ENCODE measurements at places on chromosomes 3 and 15. TPM values are rescaled to one million over a fixed set of nuclear protein-coding genes. Genes with fewer than 3 reads are reported as not detected.

The MFN1 gene
- 26.1 TPM for total RNA-seq

The STXBP5L gene
- total RNA-seq, result not detected

DNA sequence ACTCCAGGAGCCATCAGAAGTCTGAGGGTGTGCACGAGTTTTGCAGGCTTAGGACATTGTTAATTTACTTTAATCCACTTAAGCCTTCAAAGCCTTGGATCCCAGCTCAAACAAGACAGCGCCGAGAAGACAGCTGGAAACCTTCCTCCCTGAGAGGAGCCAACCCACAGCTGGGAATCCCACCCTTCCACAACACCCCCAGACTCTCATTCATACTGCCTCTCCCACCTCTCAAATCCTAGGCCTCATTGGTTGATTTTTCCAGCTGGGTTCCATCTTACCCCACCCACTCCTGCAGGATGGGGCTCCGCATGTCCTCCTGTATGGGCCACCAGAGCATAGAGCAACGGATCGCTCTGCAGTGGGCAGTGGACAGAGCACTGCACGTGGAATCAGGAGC lies 80.4 kb downstream of the SEMA5B start:
- H3K36me3 ChIP-seq, result no peaks in the 10 kb centered on the region
- no peak overlapping the region for H3K4me3 ChIP-seq
- peaks cover 7% of the 10 kb centered on the region for H3K4me1 ChIP-seq
- no peak overlapping the region for H3K27ac ChIP-seq

GRCh38 chr3:14289590-14290461 lies 111.2 kb downstream of the LSM3 start:
- no peaks in the 10 kb centered on the region for H3K4me1 ChIP-seq
- H3K36me3 ChIP-seq, result no peaks in the 10 kb centered on the region
- H3K27me3 ChIP-seq, result no peaks in the 10 kb centered on the region
- H3K4me3 ChIP-seq, result no peak overlapping the region
- H3K27ac ChIP-seq, result no peak overlapping the region
- DNase-seq, result no peak

GRCh38 chr15:81758818-81759284 lies 287.0 kb downstream of the MEX3B start:
- no peak overlapping the region for H3K4me3 ChIP-seq
- no peaks in the 10 kb centered on the region for H3K4me1 ChIP-seq
- no peaks in the 10 kb centered on the region for H3K36me3 ChIP-seq
- H3K27ac ChIP-seq, result no peak overlapping the region
- no peaks in the 10 kb centered on the region for H3K27me3 ChIP-seq
- no peak for DNase-seq

DNA sequence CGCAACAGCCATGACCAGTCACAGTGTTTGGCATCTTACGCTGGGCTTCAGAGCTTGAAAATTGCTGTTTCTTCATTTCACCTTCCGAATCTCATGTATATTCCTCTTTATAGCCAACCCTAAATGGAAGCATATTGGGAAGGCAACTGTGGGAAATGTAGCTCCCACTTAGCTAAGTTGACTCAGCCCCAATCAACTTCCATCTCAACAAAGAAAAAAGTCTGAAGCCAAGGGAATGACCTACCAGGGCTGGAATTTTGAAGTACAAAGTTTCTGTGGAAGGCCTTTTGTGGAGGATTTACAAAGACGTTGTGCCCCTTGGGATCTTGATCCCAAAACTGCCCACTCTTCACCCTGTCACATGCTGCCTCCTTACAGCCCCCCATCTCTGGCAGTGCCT lies 85.2 kb upstream of the OXTR start:
- DNase-seq, result no peak
- H3K4me1 ChIP-seq, result no peaks in the 10 kb centered on the region
- no peaks in the 10 kb centered on the region for H3K27me3 ChIP-seq
- H3K4me3 ChIP-seq, result no peak overlapping the region
- H3K27ac ChIP-seq, result no peak overlapping the region

DNA sequence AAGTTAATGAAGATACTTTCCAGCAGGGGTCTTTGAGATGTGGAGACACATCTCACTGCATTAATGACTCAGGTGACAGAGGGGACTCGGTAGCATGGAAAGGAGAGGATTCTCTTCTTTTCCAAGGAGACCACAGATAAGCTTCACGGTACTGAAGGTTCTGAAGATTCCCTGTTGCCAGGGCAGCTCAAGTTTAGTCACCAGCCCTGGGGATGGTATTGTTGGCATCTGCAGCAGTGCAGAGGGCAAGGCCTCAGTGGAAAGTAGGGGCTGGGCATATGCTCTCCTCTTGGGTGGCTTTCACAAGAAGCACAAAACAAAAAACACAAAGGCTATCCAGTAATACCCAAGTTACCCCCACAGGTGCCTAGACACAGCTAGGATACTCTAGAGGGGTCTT lies 38.0 kb upstream of the MRPL3 start:
- no peak overlapping the region for H3K27ac ChIP-seq
- peaks cover 10% of the 10 kb centered on the region for H3K4me1 ChIP-seq
- no peak for DNase-seq
- H3K4me3 ChIP-seq, result no peak overlapping the region
- H3K36me3 ChIP-seq, result no peaks in the 10 kb centered on the region

GRCh38 chr3:173905381-173905780 lies 507.8 kb downstream of the NLGN1 start:
- H3K36me3 ChIP-seq, result no peaks in the 10 kb centered on the region
- H3K4me3 ChIP-seq, result no peak overlapping the region
- H3K4me1 ChIP-seq, result no peaks in the 10 kb centered on the region
- H3K27ac ChIP-seq, result no peak overlapping the region
- DNase-seq, result no peak

DNA sequence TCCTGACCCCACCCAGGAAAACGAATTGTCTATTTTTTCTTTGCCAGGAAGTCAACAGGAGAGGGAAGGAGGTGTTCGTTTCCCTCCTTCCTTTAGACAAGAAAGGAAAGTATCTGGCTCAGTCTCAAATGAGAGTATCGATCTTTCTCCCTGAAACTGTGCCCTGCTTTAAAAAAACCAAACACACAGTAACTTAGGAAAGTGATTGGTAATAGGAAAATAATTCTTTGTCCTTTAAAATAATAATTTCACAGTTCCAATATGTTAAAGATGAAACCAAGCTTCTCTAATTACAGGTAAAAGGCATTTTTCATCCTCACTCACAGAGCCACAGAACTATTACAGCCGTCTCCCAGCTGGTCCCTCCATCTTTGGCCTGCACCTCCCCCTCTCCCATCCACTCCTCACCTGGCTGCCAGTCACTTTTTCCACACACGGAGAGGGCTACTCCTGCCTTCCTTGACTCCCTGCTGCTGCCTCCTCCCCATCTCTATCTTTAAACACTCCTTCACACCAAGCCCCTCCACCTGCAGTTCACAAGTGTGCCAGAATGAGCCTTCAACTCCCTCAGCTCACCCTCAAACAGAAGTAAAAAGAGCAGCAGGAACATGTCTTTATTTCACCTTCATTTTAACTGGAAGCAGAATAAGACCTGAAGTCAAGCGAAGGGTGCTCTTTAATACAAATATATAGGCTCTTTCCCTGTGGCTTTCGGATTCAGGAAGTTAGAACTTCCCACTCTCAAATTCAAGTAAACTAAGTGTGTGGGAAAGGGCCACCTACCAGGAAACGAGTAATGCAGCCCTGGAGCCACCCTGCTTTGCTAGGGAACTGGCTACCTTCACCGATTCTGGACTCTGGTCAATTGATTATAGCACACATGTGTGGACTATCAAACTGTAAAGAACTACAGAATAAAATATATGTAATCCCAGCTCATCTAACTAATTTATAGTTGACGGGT lies 116.4 kb downstream of the SENP2 start:
- no peaks in the 10 kb centered on the region for H3K27me3 ChIP-seq
- no peaks in the 10 kb centered on the region for H3K36me3 ChIP-seq
- H3K27ac ChIP-seq, result no peak overlapping the region
- no peak overlapping the region for H3K4me3 ChIP-seq
- no peak for DNase-seq

Measured in Karpas-422 (cell line).